ENCODE measurements at places on chromosomes 3 and 15.

DNA sequence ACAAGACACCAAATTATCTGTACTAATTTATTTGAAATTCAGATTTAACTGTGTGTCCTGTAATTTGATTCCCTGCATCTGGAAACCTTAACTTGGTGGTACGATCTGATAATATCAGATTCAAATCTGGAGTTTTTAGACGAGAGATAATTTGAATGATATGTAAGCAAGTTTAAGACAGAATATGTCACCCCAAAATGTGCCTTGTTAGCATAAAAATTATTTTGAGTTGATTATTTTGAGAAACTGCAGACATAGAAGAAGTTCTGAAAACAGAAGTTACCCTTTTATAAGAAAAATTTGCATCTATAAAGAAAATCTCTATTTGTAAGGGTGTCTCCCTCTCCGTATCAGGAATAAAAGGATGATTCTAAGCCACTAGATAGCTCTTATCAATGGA, 1202.8 kb downstream of the ROBO2 start:
- DNase-seq = no peak

GRCh38 chr3:16801698-16802097, 83.1 kb upstream of the PLCL2 start:
- peak; percentile 40 for DNase-seq

DNA sequence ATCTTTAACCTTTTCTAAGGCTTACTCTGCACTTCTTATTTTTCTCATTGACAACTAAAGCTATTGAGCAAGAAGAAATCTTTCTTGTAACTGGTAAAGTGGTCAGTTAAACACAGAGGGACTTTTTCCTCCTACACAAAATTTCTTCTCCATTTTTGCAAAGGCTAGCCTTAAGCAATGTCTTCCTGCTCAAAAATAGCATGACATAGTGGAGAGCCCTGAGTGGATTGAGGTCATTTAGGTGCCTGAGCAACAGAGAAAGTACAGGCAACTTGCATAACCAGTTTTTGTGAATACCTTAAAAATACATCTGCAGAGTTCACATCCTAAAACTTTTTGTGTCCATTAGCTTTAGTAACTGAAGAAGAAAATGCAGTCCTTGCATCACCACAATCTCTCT, 144.7 kb upstream of the TTC14 start:
- no peak for DNase-seq

- peak; percentile 10 for DNase-seq
These were observed 90.7 kb downstream of the PEAK1 start for GRCh38 chr15:77329202-77329601.

DNA sequence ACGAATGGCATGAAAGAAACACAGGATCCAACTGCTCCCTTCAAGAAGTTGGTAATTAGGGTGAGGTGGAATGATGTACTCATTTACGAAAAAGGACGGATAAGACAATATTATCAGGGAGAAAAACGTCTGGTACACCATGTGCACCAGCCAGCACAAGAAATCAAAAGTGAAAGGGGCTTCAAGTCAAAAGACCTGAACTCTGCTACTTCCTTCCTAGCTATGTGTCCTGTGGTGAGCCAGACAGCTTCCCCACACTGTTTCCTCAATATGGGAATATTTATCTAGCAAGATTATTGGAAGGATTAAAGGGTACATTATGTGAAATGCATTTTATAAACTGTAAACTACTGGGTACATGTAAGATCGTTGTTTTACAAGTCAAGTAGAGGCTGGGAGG, 33.9 kb downstream of the RAB27A start:
- DNase-seq = no peak

DNA sequence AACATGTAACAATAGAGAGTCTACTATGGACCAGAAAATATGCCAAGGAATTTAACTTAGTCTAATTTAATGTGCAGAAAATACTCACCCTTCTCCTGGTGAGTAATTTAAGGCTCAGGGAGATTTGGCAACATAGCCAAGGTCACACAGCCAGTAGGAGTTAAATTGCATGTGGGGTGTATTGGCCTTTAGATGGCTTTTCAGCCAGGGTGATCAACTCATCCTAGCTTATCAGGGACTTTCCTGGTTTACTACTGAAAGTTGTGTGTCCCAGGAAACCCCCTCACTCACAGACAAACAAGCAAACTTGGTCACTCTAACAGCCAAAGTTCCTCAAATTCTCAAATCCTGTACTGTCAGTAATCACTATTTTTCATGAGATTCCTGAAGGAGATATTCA, 2.6 kb upstream of the SLC9A9 start:
- DNase-seq = no peak

GRCh38 chr3:115790759-115791158, 167.4 kb downstream of the GAP43 start:
- peak; percentile 100 for DNase-seq

- DNase-seq = no peak
These were observed 113.4 kb downstream of the SLC49A4 start for GRCh38 chr3:122908251-122908650.

- DNase-seq = peak; percentile 35
These were observed 55.1 kb upstream of the TRA2B start for GRCh38 chr3:185992831-185993374.

- peak; percentile 29 for DNase-seq
These were observed 12.4 kb downstream of the ITGA11 start for GRCh38 chr15:68419301-68420175.

- no peak for DNase-seq
These were observed 17.4 kb downstream of the AADACL2 start for GRCh38 chr3:151751161-151751560.

GRCh38 chr3:156620901-156621300, 53.5 kb upstream of the TIPARP start:
- peak; percentile 49 for DNase-seq

GRCh38 chr3:116191409-116191808, 253.9 kb downstream of the LSAMP start:
- DNase-seq = no peak

GRCh38 chr3:171970301-171970788, 69.0 kb upstream of the FNDC3B start:
- DNase-seq = no peak

DNA sequence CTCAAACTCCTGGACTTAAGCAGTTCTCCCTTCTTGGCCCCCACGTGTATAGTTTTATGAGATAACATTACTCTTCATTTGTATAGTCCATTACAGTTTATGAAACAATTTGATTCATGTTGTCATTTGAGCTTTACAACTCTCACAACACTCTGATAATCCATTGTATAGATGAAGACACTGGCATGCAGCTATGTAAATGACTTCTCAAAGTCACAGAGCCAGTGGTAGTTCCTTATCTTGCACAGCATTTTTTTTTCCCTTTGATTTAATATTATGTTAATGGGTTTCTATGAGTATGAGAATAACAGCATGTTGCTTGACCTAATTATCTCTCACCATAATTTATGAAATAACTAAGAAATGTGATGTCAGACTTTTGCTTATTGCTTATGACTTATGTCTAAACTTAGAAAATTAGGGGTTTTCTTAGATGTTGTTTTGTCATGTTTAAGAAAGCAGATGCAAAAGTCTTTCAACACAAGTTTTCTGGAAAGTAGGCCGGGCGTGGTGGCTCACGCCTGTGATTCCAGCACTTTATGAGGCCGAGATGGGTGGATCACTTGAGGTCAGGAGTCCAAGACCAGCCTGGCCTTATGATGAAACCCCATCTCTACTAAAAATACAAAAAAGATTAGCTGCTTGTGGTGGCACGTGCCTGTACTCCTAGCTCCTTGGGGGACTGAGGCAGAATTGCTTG, 13.3 kb downstream of the VPS8 start:
- DNase-seq = no peak

GRCh38 chr15:38163658-38164057, 89.0 kb upstream of the SPRED1 start:
- DNase-seq = no peak

DNA sequence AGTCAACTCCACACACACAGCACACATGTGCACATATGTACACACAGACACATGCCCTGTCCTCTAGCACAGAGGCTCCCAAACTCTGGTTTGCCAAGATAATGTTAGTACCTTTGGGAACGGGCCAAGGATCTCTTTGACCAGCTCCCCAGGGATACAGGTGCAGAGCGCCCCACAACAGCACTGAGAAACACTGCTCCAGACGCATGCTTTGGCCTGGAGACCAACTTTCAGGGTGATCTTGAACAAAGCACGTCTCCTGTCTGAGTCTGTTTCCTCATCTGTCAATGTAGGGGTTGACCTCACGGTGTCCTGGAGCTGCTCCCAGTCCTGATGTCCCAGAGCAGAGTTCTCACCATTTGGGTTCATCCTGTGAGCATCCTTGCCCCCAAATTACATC, 15.9 kb upstream of the SKOR1 start:
- no peak for DNase-seq

- DNase-seq = no peak
These were observed 89.6 kb upstream of the AADACL2 start for GRCh38 chr3:151644020-151644620.

- peak; percentile 85 for DNase-seq
These were observed 7.7 kb upstream of the AADACL2 start for GRCh38 chr3:151726016-151726415.

GRCh38 chr3:138317687-138318086, 12.0 kb downstream of the NME9 start:
- peak; percentile 23 for DNase-seq

DNA sequence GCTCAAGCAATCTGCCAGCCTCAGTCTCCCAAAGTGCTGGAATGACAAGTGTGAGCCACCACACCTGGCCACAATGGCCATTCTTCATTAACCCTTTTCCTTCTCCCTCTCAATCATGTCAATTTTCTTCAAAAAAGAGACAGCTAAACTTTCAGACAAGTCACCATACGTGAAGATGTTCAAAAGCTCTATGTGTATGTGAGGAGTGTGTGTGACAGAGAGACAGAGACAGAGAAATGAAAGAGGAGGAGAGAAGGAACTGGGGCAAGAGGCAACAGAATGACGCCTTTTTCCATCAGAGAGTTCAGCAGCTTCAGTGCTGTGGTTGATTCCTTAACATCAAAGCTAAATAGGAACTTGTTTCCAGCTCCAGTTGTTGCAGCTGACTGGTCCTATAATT, 27.4 kb downstream of the OSBPL10 start:
- DNase-seq = no peak

- DNase-seq = peak; percentile 3
These were observed 98.6 kb downstream of the MYRIP start for GRCh38 chr3:39907981-39908380.

DNA sequence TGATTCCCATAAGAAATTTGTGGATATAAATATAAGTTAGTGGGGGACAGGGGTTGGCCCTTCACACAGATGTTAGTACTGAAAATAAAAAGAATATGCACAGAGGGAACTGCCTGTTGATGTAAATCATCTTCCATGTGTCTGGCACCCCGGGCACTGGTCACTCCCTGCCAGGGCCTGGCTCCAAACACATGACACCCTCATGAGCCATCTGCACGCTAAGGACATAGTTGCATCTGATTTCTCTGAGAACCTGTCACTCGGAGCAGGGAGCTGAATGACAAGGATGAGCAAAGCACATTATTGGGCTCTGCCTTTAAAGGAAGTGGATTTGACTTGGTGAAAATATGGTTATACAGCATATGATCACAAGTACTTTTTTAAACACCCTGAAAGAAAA, 66.2 kb upstream of the TSC22D2 start:
- no peak for DNase-seq

DNA sequence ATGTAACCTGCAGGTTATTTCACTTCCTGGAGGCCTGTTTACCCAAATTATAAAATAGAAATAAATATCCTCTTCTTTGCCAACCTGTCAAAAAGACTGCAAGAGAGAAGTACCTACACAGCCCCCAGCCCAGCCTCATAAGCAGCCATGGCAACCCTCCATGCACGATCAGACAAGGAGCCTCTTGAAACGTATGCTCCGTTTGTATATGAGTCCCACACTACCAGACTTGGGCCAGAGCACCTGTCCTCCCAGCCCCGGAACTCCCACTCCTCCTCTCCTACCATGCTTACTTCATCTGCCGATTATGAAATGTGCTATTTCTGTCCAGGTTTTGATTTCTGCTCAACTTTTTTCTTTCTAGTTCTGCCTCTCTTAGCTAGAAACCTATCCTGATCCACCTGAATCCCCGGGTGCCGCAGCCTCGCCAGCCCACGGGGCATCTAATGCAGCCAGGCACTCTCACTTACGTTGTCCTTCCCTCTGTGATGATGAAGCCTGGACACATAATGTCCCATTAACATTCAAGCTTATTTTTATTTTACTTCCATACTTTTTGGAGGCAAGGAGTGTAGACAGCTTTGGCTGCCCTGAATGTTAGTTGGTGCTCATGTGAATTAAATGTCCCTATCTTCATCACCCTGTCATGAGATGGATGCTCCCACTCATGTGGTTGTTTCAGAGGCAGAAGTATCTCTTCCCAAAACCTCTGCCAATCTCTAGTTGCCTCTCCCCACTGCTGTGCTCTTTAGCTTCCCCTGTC, 73.8 kb downstream of the MB21D2 start:
- no peak for DNase-seq

DNA sequence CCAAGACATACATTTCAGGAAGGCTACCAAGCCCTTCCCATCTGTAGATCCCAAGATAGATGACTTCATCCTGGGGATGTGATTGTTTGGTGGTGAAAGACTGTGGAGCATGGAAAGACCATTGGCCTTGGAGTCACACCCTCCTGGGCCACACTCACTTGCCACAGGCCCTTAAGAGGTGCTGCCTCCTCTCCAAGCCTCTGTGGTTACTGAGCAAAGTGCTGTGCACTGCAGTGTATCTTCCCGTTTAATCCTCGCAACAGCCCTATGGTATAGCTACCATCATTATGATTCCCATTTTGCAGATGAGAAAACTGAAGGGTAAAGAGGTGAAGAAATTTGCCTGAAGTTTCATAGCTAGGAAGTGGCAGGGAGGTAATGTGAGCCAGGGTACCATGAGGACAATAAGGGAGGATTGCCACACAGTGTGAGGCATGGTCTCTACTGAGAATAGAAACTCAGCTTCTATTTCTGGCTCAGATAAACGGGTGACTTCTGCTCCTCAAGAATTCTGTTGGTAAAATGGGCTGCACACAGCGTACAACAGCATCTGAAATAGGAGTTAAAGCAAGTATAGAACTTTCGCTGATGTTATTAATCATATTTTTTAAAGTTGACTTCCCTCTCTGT, 23.9 kb upstream of the RHO start:
- DNase-seq = no peak

GRCh38 chr3:38165722-38166387, 518 bp downstream of the OXSR1 start:
- DNase-seq = peak; percentile 48

Measured in M059J (cell line).